ENCODE measurements at places on chromosomes 16 and 17. TPM values are rescaled to one million over a fixed set of nuclear protein-coding genes. Genes with fewer than 3 reads are reported as not detected.

The LRRC75A gene
- total RNA-seq: 0.75 TPM

The ABI3 gene
- total RNA-seq: not detected

The OR3A2 gene
- total RNA-seq: not detected

The ITGAD gene
- total RNA-seq: not detected

The CCL1 gene
- total RNA-seq: not detected

The SHISA9 gene
- total RNA-seq: 0.13 TPM

The CORO6 gene
- total RNA-seq: 7.5 TPM

The CIITA gene
- 0.05 TPM for total RNA-seq

Measured in A549 treated with GW870086 at 1 μM for 4 hours (cell line).